ENCODE measurements at places on chromosomes 7 and 10. TPM values are rescaled to one million over a fixed set of nuclear protein-coding genes. Genes with fewer than 3 reads are reported as not detected.

SLC39A12 gene
- not detected for total RNA-seq

CDK14 gene
- 24.2 TPM for total RNA-seq

DTX2 gene
- total RNA-seq, result 5.5 TPM

PNLIPRP2 gene
- not detected for total RNA-seq

HOXA10 gene
- not detected for total RNA-seq

SLC26A5 gene
- total RNA-seq, result not detected

TUBB8 gene
- total RNA-seq, result not detected

GDF10 gene
- total RNA-seq, result 0.11 TPM

PRSS58 gene
- not detected for total RNA-seq

OR2A42 gene
- total RNA-seq, result not detected

ZNF727 gene
- total RNA-seq, result 1.8 TPM

BUD23 gene
- 74.8 TPM for total RNA-seq

PRRT4 gene
- 1.2 TPM for total RNA-seq
